ENCODE measurements at places on chromosomes 16 and 17.

DNA sequence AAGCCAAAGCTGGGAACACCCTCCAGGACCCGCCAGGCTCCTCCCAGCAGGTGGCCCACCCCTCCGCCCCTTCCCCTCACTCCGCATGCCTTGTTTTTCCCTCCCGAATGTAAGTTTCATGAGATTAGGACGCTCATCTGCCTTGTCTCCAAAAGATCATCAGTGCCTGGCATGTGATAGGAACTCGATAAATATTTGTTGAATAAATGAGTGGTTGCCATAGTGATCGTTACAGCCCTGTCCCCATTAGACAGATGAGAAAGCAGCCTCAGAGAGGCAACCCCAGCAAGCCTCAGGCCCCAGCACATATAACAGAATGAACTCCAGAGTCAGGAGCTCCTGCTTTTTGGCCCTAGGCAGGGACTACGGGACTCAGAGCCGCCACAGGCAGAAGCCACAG, 5.0 kb downstream of the CAMKK1 start:
- DNase-seq, result no peak

DNA sequence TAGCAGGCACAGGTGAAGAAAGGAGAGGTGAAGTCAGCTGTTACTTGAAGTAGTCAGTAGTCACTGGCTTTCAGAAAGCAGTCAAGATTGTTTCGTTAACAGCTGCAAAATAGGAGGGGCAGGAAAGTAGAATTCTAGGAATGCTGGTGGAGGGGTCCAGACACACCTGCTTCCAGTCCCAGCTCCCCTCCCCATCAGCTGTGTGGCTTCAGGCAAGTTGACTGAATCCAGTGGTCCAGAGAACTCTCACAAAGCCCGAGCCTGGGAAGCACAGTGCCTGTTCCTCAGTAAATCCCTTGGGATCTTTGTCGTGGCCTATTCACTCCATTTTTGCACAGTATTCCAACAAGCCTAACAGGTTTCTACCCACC, 4.6 kb upstream of the SOCS1 start:
- no peak for DNase-seq

GRCh38 chr17:65756760-65757159, 195.3 kb upstream of the AXIN2 start:
- DNase-seq, result no peak

DNA sequence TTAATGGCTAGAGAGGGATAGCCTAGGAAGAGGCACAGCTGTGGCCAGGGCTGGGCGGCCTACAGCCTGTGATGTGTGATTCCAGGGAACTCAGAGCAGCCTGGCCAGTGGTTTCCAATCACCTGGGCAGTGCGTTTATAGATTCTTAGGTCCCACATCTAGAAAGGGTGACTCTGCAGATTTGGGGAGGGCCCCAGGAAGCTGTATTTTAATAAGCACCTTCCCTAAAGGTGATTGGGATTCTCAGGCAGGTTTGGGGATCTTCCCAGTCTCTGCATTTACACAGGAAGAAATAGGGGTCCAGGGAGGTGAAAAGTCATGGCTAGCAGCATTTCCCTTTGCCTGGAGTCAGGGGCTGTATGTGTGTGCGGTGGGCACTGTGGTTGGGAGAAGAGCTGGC, 9.5 kb downstream of the SPNS2 start:
- DNase-seq, result no peak

DNA sequence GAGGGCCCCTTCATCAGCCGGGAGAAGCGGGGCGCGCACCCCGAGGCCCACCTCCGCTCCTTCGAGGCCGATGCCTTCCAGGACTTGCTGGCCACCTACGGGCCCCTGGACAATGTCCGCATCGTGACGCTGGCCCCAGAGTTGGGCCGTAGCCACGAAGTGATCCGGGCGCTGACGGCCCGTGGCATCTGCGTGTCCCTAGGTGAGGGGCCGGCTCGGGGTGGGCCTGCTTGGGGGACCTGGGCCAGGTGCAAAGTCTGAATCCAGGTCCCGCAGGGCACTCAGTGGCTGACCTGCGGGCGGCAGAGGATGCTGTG, 3.5 kb downstream of the CEMP1 start:
- DNase-seq, result no peak

- DNase-seq, result no peak
Measured at GRCh38 chr17:11140043-11140442, 101.0 kb upstream of the SHISA6 start.

DNA sequence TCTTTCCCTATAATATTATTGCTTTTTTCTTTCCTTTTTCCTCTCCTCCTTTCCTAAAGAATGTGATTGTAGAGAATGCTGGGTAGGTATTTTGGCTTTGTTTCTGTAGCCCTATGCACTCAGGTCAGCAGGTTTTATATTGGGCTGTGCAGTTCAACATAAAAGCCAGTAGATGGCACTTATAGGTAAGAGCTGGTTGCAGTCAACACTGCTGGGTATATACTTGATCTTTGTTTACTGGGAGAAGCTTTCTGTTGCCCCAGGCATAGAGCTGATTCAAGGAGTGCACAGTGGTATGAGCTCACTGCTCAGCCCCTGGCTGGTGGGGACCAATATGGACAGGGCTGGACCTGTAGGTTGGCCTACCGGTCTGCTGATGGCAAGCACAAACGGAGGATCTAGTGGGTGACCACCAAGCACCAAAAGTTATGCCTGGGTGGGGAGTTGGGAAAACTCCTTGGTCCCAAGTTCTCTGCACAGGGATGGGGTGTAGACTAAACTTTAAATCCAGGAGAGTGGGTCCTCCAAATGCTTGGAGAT, 378.9 kb downstream of the PMP22 start:
- no peak for DNase-seq

- DNase-seq, result no peak
Measured at GRCh38 chr17:9557161-9557755, 18.4 kb downstream of the STX8 start.

- DNase-seq, result no peak
Measured at GRCh38 chr16:69559164-69559563, 6.6 kb upstream of the NFAT5 start.

DNA sequence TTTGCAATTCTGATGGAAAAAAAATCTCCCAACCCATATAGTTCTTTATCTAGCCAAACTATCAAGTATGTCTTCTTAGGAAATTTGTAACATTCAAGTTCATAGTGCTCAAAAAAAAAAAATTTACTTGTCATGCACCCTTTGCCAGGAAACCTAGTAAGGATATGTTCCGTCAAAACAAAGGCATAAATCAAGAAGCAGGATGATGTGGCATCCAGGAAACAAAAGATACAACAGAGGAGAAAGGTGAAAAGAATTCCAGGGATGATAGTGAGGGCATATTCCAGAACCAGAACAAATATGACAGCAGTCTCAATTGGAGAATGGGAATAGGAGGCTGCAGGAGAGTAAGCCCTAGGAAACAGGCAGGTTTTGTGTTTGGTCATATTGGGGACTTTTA, 104.6 kb downstream of the SPAG9 start:
- no peak for DNase-seq

- DNase-seq, result no peak
Measured at GRCh38 chr17:73645050-73645871, 1.0 kb upstream of the SDK2 start.

- no peak for DNase-seq
Measured at GRCh38 chr16:79036541-79036940, 564.0 kb downstream of the MAF start.

GRCh38 chr17:62780269-62780668, 27.8 kb downstream of the MARCHF10 start:
- DNase-seq, result no peak

GRCh38 chr17:20908313-20909267, 134.2 kb downstream of the USP22 start:
- peak; percentile 68 for DNase-seq

- DNase-seq, result no peak
Measured at GRCh38 chr17:58621174-58621573, 70.7 kb downstream of the TEX14 start.

- DNase-seq, result no peak
Measured at GRCh38 chr17:37045351-37045922, 96.7 kb downstream of the AATF start.

- DNase-seq, result no peak
Measured at GRCh38 chr16:48197294-48197693, 41.5 kb upstream of the ABCC12 start.

DNA sequence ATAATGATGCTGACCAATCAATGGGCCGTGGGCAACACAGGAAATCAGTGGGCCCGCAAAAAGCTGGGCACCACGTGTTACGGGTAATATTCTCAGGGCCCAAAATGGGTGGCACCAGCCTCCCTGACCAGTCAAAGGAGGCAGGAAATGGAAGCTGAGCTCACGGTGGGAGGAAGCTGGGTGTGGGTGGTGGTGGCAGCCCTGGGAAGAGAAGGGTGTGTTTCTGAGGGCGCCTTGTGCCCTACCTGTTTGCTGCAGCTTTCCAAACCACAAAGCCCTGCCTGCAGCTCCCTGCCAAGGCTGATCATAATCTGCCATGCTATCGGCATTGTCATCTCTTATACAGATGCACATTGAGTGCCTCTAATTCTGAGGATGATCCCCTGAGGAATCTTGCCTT, 457.9 kb downstream of the SLC39A11 start:
- no peak for DNase-seq

DNA sequence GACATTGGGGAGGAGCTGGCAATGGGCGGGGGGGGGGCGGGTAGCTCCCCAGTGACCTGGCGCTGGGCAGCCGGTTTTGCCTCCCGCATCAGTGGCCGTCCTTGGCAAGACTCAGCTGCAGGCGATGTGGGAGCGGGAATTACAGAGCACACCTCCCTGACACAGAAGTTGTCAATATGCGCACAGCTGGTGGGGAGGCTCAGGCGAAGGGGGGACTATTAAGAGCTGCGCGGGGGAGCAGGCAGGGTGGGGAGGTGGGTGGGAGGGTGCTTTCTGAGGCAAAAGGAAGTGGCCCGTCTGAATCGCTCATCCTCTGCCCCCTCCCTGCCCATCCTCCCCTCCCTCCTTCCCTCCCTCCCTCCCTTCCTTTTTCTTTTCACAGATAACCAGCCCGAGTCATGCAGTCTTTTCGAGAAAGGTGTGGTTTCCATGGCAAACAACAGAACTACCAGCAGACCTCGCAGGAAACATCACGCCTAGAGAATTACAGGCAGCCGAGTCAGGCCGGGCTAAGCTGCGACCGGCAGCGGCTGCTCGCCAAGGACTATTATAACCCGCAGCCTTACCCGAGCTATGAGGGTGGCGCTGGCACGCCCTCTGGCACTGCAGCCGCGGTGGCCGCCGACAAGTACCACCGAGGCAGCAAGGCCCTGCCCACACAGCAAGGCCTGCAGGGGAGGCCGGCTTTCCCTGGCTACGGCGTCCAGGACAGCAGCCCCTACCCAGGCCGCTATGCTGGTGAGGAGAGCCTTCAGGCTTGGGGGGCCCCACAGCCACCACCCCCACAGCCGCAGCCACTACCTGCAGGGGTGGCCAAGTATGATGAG, 44.0 kb downstream of the SREBF1 start:
- no peak for DNase-seq

GRCh38 chr17:50268743-50269275, 5.5 kb upstream of the TMEM92 start:
- no peak for DNase-seq

DNA sequence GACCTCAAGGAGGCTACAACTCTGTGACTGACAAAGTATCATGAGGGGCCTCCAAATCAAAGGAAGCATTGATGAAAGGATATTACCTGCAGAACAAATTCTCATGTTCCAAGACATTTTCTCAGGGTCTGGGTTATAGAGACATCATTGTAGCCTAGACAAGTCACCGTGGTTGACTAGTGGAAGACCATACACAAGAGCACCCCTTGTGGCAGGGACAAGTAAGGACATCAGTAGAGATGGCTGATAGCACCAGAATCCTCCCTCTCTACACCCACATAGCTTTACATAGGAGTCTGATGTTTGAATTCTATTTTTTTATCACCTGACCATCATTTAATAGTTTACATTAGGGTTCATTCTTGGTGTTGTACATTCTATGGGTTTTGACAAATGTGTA, 32.5 kb upstream of the CDH8 start:
- no peak for DNase-seq

DNA sequence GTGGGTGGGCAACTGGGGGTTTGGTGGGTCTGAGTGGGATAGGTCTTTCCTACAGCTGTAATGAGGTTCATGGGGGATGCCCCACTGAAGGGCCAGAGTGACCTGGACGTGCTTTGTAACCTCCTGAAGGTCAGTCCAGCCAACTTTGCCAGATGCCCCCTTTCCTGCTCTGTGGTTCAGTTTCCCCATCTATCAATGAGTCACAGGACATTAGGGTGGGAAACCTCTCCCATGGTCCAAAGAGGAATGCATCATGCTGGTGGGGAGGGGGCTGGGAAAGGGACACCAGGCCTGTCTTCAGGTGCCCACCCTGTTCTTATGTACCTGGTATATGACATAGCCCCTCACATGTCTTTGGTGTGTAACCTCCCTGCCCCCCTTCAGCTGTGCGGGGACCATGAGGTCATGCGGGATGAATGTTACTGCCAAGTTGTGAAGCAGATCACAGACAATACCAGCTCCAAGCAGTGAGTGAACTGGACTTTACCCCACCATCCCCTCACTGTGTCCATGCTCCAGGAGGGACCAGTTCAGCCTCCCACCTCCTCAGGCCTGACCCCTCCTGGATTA, 24.0 kb upstream of the ALKBH5 start:
- no peak for DNase-seq

GRCh38 chr16:50304467-50305440, 38.4 kb downstream of the ADCY7 start:
- no peak for DNase-seq

DNA sequence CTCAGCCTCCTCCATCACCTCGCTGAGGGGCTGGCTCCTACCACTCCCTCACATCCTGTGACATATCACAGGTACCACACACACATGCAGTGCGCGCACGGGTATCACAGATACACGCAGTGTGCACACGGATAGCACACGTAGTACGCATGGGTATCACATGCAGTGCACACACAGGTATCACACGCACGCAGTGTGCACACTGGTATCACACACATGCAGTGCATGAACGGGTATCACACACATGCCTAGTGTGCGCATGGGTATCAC, 30.1 kb downstream of the ACSF3 start:
- no peak for DNase-seq

Data from stimulated activated CD4-positive, alpha-beta T cell treated with anti-CD3 and anti-CD28 coated beads, Interleukin-2, amount 100 ng/mL, for 48 hours (primary cell).